Stomach (tissue), 19 donors: ENCODE measurements at places on chromosomes 5 and 9.

GRCh38 chr9:89657765-89658164 is 53.0 kb downstream of the GADD45G start:
- DNase-seq, result no peak

- DNase-seq, result no peak
Observed at GRCh38 chr5:3230254-3230653, 365.4 kb upstream of the IRX1 start.

GRCh38 chr9:3337515-3338225 is 188.1 kb downstream of the RFX3 start:
- peak; percentile 58 for DNase-seq

GRCh38 chr9:73202980-73203379 is 51.3 kb downstream of the ANXA1 start:
- no peak for DNase-seq
